Stimulated activated CD4-positive, alpha-beta T cell treated with anti-CD3 and anti-CD28 coated beads, TNF-alpha, amount 100 ng/mL, for 24 hours (primary cell): ENCODE measurements at places on chromosomes 16 and 17.

- DNase-seq = no peak
Observed at GRCh38 chr17:76734080-76734840, 2.9 kb downstream of the SRSF2 start.

GRCh38 chr17:67759355-67760171 is 41.8 kb downstream of the NOL11 start:
- DNase-seq = no peak

GRCh38 chr16:31301708-31302400 is 42.1 kb downstream of the ITGAM start:
- no peak for DNase-seq

GRCh38 chr16:81795193-81795592 is 16.1 kb downstream of the PLCG2 start:
- no peak for DNase-seq

DNA sequence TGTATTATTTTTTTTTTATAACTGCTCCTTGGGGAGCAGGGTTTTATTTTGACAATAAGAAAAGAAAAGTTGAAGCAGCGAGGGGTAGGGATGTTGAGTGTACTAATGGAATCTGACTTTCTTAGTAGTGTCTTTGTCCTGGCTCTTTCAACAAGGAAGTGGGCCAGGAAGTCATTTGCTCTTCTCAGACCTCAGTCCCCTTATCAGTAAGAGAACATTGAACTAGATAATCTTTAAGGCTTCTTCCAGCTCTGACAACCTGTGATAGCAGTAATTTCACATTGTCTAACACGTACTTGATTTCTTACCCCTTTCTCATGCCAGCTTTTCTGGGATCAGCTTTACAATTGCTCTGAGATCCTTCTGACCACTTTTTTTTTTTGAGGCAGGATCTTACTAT is 8.3 kb downstream of the LIG3 start:
- DNase-seq = no peak

- no peak for DNase-seq
Observed at GRCh38 chr16:64346080-64346479, 775.8 kb downstream of the CDH11 start.
